ENCODE measurements at places on chromosomes 6 and 20. TPM values are rescaled to one million over a fixed set of nuclear protein-coding genes. Genes with fewer than 3 reads are reported as not detected.

Gene NMBR
- not detected for total RNA-seq

- no peak for DNase-seq
Observed at GRCh38 chr20:3685341-3685740, 3.5 kb upstream of the ADAM33 start.

Gene TINAG
- not detected for total RNA-seq

Gene HDGFL1
- not detected for total RNA-seq

DNA sequence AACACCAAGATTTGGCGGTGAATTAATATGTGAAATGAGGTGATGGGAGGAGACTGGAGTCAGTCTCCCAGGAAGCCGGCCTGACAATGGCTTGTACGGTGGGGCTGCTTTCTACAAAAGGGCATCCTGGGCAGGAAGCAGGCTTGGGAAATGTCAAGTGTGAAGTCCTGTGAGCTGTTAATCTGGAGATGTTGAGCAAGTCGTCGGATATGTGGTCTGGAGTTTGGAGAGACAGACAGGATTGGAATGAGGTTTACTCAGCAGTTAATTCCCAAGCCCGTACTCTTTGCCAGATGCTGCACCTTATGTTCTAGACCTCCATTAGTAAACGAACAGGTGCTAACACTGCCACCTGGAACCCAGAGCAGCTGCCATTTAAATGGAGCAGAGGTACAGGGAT, 107.7 kb upstream of the FOXC1 start:
- DNase-seq, result no peak

Gene MCCD1
- total RNA-seq, result not detected

GRCh38 chr6:124368131-124368530, 564.5 kb downstream of the NKAIN2 start:
- no peak for DNase-seq

Gene WFDC12
- not detected for total RNA-seq

GRCh38 chr6:68911334-68911733, 276.3 kb downstream of the ADGRB3 start:
- no peak for DNase-seq

Gene TPD52L1
- total RNA-seq, result 96.7 TPM

- no peak for DNase-seq
Observed at GRCh38 chr6:126821706-126822105, 296.8 kb upstream of the RSPO3 start.

GRCh38 chr6:13163161-13163944, 165.0 kb downstream of the TBC1D7 start:
- DNase-seq, result no peak

Gene RSPH3
- total RNA-seq, result 10.0 TPM

DNA sequence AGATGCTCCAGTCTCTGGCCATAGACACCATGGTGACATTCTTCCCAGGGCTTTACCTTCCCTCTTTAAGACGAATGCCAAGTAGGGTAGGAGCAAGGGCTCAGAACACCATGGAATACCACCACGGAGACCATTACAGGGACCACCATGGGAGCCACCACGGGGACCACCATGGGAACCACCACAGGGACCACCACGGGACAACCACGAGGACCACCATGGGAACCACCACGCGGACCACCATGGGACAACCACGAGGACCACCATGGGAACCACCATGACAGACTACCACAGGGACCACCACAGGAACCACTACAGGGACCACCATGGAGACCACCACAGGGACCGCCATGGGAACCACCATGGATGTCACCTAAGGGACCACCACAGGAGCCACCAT, 66.9 kb upstream of the MPC1 start:
- no peak for DNase-seq
